ENCODE measurements at places on chromosomes 7 and 10. TPM values are rescaled to one million over a fixed set of nuclear protein-coding genes. Genes with fewer than 3 reads are reported as not detected.
A peak's percentile ranks its signal among the peaks of the same experiment; 100 is the strongest.

IGFBP3 gene
- polyA plus RNA-seq: 13.1 TPM

GRCh38 chr10:8245131-8245813 is 190.8 kb downstream of the GATA3 start:
- H3K27ac ChIP-seq: no peak overlapping the region

DNA sequence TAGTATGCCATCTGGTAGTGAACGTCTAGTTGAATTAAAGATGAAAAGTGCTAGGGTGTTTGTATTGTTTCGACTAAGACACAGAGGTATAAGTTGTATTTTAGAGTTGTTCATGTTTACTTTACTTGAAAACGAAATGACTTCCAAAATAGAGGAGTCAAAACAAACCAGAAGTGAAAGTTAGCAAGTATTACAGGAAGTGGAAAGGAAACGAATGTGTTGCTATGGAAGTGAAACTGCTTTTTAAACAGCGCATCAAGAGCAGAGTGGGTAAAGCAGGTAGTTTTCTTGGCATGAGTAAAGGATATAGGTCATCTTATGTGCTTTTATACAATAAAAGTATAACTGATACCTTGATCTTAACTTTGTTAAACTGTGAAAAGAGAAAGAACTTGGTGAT is 20.0 kb upstream of the GALNTL5 start:
- DNase-seq: no peak
- H3K36me3 ChIP-seq: no peaks in the 10 kb centered on the region
- peaks cover 2% of the 10 kb centered on the region for H3K4me1 ChIP-seq

GRCh38 chr10:4003348-4003973 is 218.5 kb upstream of the KLF6 start:
- H3K4me1 ChIP-seq: no peaks in the 10 kb centered on the region
- H3K27ac ChIP-seq: no peak overlapping the region
- H3K4me3 ChIP-seq: no peak overlapping the region
- H3K27me3 ChIP-seq: peaks cover 3% of the 10 kb centered on the region
- no peaks in the 10 kb centered on the region for H3K36me3 ChIP-seq

DNA sequence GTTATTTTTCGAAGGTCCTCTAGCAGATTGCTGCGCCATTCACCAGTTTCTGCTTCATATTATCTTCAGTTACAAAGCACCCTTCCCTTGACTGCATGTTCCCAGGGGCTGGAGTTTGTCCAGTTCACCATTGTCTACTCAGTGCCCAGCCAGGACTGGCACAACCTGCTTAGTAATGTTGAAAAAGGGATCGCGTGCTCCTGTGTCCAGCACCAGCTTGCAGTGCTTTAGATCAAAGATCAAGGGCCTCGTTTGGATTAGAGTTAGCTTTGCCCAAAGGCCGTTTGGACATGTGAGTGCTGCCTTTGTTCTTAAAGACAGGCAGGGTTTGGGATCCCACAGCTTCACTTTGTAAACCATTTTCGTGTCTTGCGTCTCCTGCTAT is 867 bp downstream of the ATP6V0E2 start:
- H3K36me3 ChIP-seq: no peaks in the 10 kb centered on the region
- DNase-seq: peak; percentile 12
- no peaks in the 10 kb centered on the region for H3K27me3 ChIP-seq
- no peak overlapping the region for H3K27ac ChIP-seq
- H3K4me3 ChIP-seq: no peak overlapping the region
- H3K4me1 ChIP-seq: peaks cover 5% of the 10 kb centered on the region

MMD2 gene
- 0.05 TPM for polyA plus RNA-seq

All from pancreas (tissue), 10 donors.